ENCODE measurements at places on chromosomes 4 and X.
A peak's percentile ranks its signal among the peaks of the same experiment; 100 is the strongest.

GRCh38 chr4:160592258-160592657 is 1489.4 kb downstream of the RAPGEF2 start:
- DNase-seq: no peak

GRCh38 chr4:166091146-166091545 is 218.1 kb downstream of the TLL1 start:
- DNase-seq: peak; percentile 8

- DNase-seq: no peak
Measured at GRCh38 chrX:114152130-114152529, 431.8 kb upstream of the HTR2C start.

DNA sequence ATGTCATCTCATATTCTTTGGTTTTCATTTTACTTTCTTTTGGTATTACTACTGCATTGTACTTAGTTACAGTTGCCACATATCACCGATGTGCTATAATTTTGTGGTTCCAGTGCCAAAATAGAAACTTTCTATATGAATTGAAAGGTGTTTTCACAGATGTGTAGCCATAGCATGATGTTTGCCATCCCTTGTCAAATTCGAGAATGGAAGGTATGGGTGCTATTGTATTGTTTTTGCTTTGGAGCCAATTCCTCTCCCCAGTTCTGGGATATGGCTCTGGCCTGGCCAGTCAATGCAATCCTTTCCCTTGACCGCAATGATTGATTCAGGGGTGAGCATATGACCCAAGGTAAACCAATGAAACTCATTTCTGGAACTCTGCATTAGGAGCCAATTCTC is 86.2 kb upstream of the RPS6KA3 start:
- DNase-seq: no peak

- no peak for DNase-seq
Measured at GRCh38 chr4:88014386-88014905, 7.0 kb downstream of the PKD2 start.

- DNase-seq: no peak
Measured at GRCh38 chr4:26459756-26460530, 30.3 kb downstream of the CCKAR start.

DNA sequence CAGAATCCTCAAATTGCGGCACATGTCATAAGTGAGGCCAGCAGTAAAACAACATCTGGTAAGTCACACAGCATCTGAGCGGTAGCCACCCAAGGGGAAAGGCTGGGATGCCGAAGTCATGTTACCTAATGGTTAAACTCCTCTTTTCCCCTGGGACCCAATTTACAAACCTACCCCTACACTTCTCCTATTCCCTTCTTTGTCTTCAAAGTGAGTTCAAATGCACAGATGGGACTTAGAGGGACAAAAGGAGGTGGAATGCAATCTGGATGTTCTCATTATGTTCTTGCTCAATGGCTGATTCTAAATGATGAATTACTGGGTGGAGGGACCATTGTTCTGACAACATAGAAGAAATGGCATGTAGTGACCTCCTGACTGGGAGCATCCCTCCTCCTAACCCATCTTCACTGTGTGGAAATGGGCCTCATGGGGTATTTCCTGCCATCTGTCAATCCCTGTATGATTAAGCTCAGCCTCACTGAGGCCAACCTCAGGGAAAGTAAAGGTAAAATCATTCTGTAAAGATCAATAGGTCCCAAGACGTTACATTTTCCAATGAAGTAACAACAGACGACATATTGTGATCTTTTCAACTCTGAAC is 8.5 kb downstream of the CD40LG start:
- no peak for DNase-seq

GRCh38 chrX:135974279-135974856 is 580 bp upstream of the MMGT1 start:
- no peak for DNase-seq

- no peak for DNase-seq
Measured at GRCh38 chrX:24448762-24449250, 16.3 kb upstream of the PDK3 start.

DNA sequence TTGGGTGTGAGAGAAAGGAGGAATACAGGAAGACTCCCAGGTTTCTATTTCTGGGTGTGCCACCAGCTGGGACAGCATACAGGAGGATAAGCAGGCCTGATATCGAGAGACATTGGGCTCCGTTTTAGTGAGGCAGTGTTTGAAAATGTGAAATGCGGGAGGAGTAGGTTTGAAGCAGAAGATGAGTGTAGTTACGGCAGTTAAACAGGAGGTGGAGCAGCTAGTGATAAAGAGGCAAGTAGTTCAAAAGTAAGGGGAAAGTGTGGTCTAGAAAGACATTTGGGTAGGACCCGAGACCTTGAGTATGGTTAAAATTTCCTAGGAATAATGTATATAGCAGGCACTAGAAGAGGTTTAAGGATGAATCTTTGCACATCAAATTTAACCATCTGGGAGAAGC is 42.4 kb downstream of the DCUN1D4 start:
- DNase-seq: no peak

- DNase-seq: no peak
Measured at GRCh38 chr4:168441412-168441811, 38.9 kb downstream of the DDX60L start.

GRCh38 chr4:48228949-48229348 is 40.7 kb downstream of the TEC start:
- DNase-seq: no peak

GRCh38 chr4:7108660-7109059 is 40.8 kb upstream of the GRPEL1 start:
- no peak for DNase-seq

DNA sequence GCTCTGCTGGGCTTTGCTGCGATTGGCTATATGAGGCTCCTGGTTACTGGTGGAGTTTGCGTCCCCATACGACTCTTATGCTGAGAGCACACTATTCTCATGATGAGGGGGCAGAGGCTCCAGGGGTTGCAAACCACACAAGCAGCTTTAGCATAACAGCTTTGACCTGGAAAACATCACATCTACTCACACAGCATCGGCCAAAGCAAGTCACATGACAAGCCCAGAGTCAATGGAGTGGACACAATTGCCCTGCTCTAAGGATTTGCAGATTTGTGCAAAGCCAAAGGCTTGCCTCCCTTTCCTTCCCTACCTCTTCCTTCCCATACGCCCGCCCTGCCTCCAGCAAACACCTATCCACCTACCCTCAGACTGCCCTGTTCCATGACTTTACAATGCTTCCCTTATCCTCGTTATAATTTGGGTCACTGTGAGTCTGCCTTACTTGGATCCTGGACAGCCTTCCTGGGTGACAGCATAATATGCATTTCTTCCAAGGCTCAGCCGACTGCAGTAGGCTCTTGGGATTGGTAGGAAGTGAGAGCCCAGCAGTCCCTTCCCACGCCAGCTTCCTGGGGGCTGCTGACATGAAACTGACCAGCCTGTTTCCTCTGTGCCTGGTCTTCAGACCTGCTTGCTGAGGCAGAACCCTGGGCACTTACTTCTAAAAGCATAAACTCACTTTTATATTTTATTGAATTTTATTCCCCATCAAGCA is 208.2 kb upstream of the PSAPL1 start:
- no peak for DNase-seq

DNA sequence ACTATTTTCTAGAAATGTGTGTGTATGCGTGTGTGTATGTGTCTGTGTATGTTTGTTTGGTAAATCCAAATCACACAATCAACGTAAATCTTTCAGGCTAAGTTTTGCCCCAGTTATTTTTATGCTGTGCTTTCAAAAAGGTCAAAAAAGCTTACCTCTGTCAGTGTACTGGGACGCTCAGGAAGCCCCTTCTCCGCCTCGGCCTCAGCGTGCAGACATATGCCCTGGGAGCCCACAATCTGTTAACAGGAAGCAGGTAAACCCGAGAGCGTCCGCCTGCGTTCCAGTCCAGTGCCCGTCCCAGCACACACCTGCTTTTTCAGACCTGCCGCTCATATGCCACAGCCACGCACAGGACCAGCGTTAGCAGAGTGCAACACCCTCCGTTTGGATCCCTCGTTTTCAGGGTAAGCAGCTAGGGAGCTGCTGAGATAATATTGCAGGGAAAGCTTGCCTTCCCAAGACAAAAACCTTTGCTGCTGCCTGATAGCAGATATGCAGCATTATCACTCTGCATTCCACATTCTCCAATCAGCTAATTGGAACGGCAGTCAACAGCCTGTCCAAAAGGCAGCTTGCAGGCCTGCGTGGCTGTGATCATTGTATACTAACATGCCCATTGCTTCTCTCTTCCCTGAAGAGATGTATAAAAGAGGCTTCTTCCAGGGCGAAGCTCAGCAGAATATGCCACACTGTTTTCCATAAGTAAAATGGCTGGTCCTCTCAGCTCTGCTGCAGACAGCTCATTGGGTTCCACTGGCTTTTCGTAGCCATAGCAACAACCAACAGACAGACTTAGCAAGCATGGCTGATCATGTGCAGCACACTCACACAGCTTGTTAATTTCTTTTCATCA is at the start of gene SORBS2:
Gene SORBS2, minus strand, starts transcription at position 686 of the 856 bp plus-strand sequence. CDS start 121,623 bp downstream, outside the sequence.
- DNase-seq: peak; percentile 59

DNA sequence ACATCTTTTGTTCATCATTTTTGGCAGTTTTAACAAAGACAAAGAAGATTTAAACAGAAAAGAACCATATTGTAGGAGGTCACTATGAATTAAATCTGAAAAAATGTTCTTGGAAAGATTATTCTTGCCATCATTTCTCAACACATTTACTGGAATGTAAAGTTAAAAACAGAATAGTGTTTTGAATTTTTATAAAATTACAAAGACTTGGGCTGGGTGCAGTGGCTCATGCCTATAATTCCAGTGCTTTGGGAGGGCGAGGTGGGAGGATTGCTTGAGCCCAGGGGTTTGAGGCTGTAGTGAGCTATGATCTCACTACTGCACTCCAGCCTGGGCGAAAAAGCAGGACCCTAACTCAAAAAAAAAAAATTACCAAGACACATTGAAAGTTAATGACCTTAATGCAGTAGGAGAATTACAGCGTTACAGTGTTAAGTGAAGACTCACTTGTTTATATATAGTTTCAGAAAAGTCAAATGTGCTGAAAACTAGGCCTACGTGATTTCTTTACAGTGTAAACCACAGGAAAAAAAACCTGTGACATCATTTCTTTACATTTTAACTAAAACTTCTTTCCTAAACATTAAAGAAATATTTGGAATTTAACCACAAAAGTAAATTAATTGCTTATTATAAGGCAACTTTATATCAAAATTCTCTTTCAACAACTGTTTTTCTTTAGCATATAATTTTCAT is 7.9 kb downstream of the FAM13A start:
- no peak for DNase-seq

GRCh38 chr4:23455456-23456158 is 434.2 kb downstream of the PPARGC1A start:
- DNase-seq: no peak

DNA sequence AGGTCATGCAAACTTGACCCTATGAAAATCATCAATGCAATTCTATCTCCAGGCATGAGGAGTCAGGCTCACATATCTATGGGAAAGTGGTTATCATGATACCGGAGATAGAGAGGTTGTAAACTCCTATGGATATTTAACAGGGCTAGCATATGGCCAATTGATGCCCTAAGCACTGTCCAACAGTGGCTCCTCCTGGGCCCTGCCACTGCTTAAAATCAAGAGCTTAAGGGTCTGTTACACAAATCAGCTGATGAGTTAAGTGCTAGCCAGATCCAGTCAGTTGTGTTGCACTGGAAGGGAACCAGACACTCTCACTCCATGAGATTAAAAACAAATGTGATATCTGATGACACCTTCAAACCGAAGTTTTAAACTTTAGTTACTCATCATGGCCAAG is 337.6 kb downstream of the STIM2 start:
- DNase-seq: no peak

DNA sequence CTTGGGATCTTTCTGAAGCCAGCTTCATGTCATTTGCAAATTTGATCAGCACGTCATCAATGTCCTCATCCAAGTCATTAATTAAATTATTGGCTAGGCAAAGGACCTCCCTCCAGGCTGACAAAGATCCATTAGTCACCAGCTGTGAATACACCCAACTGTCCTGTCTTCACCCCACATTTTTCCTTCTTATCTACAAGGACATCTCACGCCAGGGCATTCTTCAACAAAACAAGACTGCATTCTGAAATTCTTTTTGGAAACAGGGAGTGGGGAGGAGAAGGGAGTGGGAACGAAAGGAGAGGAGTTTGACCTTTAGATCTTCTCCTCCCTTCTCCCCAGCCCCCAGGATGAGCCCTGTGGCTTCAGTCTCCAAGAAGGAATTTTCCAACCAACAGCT is 32.7 kb downstream of the NLGN3 start:
- no peak for DNase-seq

- DNase-seq: no peak
Measured at GRCh38 chr4:32061916-32062315, 1341.7 kb downstream of the PCDH7 start.

DNA sequence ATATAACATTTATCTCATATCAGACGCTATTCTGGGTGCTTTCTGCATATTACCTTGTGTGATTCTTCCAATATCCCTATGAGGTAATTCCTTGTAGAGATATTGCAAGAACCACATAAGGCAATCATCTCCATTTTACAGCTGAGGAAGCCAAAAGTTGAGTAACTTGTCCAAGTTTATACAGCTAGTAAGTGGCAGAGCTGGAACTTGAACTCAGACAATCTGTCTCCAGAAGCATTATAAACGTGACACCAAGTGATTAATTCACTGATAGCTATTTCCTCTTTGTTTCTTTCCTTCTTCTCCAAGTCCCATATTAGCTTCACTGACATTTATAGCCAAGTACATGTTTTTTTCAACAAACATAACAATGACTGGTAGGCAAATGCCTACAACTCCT is 7.3 kb downstream of the EMCN start:
- no peak for DNase-seq

DNA sequence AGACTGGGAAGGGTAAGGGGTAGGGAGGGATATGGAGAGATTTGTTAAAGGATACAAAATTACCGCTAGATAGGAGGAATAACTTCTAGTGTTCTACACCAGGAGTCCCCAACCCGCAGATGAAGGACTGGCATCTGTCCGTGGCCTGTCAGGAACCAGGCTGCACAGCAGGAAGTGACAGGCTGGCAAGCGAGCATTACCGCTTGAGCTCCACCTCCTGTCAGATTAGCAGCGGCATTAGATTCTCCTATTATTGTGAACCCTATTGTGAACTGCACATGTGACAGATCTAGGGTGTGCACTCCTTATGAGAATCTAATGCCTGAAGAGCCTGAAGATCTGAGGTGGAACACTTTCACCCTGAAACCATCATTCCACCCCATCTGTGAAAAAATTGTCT is 27.9 kb upstream of the BBS7 start:
- no peak for DNase-seq

- DNase-seq: no peak
Measured at GRCh38 chr4:10534820-10535219, 77.6 kb upstream of the ZNF518B start.

- no peak for DNase-seq
Measured at GRCh38 chrX:72258174-72258573, 18.9 kb downstream of the RPS4X start.

DNA sequence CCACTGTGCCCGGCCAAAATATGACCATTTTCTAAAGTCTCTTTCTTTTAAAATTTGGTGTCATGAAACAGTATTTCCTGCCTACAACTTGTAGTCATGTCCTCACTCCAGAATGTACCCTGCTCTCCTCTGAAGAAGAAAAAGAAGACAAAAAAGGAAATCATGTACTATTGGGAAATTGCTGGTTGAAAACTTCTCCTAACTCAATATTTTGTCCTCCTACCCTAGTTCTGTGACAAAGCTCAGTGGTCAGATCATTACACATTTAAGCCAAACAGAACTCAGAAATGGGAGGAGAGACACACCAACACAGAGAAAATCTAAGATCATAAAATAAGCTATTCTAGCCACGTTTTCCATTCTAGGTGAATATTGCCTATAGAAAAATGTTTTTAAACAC is 127.7 kb downstream of the IRF2 start:
- no peak for DNase-seq

GRCh38 chrX:115332832-115333231 is 43.3 kb downstream of the LUZP4 start:
- DNase-seq: no peak

Measured in cerebellar nuclear complex (tissue), 1 donor.